ENCODE measurements at places on chromosomes 3 and 15.

DNA sequence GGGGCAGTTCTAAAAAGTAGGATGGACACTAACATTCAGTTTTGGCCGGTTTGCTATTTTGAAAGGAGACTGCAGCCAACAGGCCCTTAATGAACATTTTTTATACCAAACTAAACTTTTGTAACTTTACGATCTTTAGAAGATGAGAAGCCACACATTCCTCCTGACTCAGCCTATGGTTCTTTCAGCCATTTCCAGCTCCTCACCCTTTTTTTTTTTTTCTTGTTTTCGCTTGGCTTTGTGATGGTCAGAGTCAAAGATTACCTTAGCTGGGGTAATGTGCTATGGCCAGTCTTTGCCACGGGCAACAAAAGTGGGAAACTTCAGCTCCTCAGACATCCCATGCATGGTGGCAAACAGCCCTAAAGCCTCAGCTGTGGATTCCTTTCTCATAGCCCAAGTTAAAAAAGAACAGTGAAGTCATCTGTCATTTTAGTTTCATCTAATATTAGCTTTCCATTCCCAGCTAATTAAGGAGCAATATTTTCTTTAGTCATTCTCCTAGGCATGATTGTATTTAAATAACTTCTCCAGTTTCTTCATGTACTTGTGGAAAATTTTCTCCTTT, 368.7 kb downstream of the MFSD1 start:
- peak; percentile 61 for DNase-seq

GRCh38 chr3:39267631-39268548, 11.9 kb downstream of the CX3CR1 start:
- DNase-seq, result no peak

- peak; percentile 7 for DNase-seq
Observed at GRCh38 chr3:189624130-189624529, 7.1 kb upstream of the TP63 start.

- DNase-seq, result no peak
Observed at GRCh38 chr3:35899245-35899644, 259.9 kb downstream of the ARPP21 start.

DNA sequence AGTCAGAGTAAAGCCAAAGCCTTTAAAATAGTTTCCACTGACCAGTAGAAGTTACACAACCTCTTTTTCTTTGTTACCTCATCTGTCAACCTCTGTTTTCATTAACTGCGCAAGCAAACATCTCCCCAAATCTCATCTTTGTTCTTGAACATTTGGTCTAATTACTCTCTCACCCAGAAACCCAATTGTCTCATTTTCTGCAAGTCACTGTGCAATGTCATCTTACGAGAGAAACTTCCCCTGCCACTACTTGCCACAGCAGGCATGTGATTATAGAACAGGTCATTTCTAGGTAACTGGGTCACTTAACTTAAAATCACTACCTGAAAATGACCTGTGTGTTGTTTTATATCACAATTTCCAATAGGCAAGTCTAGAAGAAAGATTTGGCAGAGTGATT, 159.4 kb downstream of the SI start:
- DNase-seq, result no peak

All from fibroblast of skin of right biceps (primary cell).